Choroid plexus epithelial cell (primary cell): ENCODE measurements at places on chromosomes 16 and 17.

GRCh38 chr17:72913142-72913682 is 179.3 kb downstream of the SLC39A11 start:
- no peak for DNase-seq

GRCh38 chr17:76561799-76562268 is 22.0 kb downstream of the PRCD start:
- DNase-seq = peak; percentile 17

- no peak for DNase-seq
Measured at GRCh38 chr17:76659928-76660655, 16.5 kb upstream of the ST6GALNAC1 start.

GRCh38 chr16:13186813-13187212 is 285.4 kb downstream of the SHISA9 start:
- DNase-seq = no peak

DNA sequence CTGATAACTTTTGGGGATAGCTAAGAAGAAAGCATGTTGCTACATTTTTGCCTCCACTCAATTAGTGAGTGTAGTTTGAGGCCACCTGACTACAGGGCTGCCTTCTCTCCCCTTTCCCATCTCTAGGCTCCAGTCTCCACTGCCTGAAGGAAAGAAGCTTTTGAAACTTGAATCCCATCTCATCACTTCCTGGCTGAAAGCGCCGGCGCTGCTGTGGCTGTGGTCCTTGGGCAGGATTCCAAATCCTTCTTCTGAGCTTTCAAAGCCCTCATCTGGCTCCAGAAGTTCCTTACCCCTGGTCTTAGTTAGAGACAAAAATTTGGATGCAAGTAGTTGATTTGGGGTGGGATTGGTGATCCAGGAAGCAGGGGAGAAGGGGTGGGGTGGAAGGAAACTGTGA is 119.4 kb downstream of the FOXL1 start:
- peak; percentile 72 for DNase-seq

- peak; percentile 59 for DNase-seq
Measured at GRCh38 chr17:73283841-73284282, 22.2 kb upstream of the CPSF4L start.

DNA sequence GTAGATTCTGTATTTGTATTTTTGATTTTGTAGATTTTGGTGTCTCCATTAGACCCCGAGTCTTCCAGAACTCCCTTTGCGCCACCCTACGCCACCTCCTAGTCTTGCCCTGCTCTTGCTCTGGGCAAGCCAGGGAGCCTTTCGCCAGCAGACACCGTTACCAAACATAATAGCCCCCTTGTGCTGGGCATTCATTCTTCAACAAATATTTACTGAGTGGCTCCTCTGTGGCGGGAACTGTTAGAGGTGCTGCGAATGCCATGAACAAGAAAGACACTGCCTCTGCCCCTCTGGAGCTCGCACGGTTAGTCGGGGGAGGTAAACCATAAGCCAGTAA is 841 bp upstream of the GPT2 start:
- no peak for DNase-seq

DNA sequence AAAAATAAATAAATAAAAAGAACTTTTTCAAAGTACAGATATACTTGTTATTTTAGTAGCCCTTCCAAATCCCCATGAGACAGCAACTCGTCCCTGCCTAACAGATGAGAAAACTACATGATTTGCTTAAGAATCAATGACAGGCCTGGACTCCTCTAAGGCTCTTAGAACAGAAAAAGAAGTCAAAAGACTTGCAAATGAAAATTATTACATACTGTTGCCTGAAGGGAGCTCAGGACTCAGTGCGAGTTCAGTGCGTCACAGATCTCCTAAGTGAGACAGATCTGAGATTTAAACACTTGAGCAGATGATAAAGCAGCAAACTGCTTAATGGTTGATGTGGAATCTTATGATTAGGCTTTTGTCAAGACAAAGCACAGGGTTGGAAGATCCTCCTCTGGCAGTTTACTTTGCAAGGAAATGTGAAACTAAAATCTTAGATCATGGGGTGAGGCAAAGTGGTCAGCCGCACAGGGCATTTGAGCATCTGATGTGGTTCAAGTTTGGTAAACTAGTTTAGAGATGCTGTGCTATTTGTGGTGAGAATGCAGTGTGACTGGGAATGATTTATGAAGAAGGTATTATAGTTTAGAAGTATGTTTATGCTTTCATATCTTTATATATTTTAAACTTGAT is 138.1 kb downstream of the TRIM37 start:
- DNase-seq = peak; percentile 19

DNA sequence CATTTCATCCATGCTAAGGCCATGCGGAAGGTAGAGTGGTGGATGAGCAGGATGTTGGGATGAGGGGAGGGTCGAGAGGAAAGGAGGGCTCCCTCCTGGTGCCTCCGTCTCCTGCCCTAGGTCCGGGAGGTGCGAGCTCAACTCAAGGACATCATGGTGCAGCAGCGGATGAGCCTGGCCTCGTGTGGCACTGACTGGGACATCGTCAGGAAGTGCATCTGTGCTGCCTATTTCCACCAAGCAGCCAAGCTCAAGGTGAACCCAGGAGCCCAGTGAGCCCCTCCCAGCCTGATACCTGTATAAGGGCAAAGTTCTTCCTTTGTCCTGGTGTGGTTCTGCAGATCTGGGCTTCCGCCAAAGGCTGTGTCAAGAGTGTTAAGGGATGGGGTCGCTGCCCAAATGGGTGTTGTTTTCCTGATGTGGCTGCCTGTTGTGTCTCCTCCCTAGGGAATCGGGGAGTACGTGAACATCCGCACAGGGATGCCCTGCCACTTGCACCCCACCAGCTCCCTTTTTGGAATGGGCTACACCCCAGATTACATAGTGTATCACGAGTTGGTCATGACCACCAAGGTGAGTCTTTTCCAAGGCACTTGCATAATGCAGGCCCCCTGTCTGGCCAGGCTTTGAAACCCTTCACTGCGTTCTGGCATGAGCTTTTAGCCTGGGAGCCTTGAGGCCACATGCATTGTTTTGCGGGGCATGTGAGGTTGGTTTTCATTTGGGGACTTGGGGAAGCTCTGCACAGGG is 14.9 kb downstream of the DHX38 start:
- DNase-seq = no peak

- DNase-seq = no peak
Measured at GRCh38 chr16:72166151-72166550, 5.8 kb downstream of the PMFBP1 start.

GRCh38 chr16:87844120-87844733 is 25.1 kb downstream of the SLC7A5 start:
- no peak for DNase-seq

DNA sequence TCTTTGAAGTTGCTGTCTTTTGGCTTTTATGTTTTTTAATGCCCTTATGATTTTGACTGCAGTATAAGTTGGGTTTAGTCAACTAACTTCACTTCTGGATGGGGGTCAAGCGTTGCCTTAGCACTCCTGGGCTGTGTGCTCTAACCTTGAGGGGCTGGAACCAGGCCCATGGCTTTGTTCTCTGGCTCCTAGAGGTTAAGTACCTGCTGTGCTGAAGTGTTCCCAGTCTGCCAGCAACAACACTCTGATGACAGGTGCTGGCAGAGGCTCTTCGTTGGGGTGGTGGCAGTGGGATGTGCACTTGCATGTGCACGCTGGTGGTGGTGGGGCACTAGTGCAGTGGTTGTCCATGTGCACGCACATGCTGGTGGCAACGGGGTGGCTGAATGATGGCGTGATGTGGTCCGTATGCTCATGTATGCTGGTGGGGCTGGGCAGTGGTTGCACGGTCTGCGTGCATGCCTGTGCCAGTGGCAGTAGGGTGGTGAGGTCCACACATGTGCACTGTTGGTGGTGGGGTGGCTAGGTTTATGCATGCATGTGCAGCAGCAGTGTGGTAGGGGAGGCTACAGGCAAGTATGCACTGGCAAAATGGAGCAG is 447.8 kb upstream of the GOT2 start:
- no peak for DNase-seq

GRCh38 chr17:39994448-39994847 is 13.8 kb downstream of the PSMD3 start:
- no peak for DNase-seq

DNA sequence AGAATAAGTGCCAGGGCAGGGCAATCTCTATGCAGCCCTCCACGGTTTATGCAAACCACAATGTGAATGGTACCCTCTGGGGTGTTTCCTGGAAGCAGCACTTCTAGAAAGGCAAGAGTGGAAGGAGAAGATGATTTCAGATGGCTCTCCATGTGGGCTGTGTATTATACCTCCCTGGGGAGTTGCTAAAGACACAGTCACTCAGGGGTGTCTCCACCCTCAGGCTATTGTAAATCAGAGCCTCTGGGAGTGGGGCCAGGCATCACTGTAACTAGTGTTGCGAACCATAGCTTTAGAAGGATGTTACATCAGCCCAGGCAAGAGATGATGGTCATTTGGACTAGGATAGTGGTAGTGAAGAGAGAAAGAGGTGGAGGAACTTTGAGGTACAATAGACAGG is 83.3 kb upstream of the ZKSCAN2 start:
- no peak for DNase-seq

DNA sequence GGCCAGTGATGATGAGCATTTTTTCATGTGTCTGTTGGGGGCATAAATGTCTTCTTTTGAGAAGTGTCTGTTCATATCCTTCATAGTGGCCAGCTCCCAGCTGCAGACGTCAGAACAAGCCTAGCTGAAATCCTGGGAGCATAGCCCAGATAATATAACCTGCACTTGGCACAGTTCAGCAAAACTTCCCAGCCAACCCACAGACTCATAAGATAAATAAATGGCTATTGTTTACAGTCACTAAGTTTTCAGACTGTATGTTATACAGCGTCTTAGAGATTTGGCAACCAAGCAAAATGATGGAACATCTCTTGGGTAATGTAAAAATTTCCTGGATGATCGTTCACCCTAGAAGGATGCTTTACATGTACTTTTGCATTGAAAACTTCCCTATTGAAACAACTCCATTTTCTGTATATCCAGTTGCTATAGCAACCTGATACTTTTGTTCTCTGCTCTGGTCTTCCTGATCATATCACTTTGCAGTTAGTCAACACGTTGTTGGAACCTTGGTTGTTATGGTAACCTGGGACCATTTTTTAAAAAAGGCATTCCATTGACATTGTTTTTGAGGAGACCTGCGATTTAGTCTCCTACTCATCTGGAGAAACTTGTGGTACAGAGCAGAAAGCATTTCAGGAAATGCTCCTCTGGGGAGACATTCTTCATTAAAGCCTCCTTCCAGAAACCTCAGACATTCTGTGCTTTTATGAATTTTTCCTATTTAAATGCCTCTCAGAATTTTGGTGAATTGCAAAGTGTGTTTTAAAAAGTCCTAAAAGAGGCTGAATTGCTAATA is 378.7 kb downstream of the HS3ST4 start:
- no peak for DNase-seq

DNA sequence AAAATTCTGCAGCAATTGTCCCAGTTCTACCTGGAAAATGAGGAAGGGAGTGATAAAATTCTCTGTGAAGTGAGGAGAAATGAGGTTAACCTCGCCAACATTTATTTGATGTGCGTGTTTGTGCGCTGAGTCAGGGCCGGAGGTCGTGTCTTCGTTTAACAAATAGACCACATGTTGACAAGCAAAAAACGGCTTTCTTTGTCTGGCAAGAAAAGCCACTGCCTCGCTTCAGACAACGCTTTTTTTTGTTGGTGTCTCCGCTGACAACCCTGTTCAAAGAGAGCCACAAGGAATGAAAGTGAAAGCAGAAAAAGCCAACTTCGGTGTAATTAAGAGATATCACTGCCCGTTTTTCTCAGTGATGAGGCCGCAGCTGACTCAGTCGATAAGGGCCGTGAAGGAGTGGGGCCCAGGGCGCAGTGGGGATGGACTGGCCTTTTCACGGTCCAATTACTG is 510.6 kb downstream of the CDH13 start:
- peak; percentile 87 for DNase-seq

- no peak for DNase-seq
Measured at GRCh38 chr16:1290860-1291575, 18.4 kb upstream of the UBE2I start.

DNA sequence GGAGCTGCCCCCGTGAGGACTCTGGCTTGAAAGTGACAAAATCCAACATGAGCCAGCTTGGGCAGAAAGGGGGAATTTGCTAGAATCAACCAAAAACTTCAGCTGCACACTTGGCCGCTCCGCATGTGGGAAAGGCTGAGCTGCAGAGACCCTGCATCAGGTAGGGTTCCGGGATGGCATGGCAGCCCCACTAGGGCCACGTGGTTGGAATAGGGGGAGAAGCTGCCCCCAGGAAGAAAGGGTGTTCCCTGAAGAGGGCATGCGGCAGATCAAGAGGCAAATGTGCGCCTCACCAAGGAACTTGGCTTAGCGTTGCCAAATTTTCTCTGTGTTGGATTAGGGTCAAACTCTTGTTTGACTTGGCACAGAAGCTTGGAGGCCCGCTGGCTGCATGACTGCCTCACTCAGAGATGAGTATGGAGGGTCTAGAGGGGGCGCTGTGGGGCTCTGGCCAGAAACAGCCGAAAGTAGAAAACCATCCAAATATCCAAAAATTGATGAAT is 29.2 kb upstream of the WFIKKN2 start:
- peak; percentile 73 for DNase-seq

GRCh38 chr17:62824290-62825131 is 16.4 kb upstream of the MARCHF10 start:
- peak; percentile 96 for DNase-seq

- DNase-seq = no peak
Measured at GRCh38 chr17:79182176-79183042, 107.8 kb downstream of the ENGASE start.

GRCh38 chr17:76139801-76140660 is 1.0 kb downstream of the FOXJ1 start:
- DNase-seq = no peak

- DNase-seq = no peak
Measured at GRCh38 chr17:78394209-78394608, 15.8 kb downstream of the PGS1 start.

GRCh38 chr16:76483307-76483909 is 206.2 kb downstream of the CNTNAP4 start:
- no peak for DNase-seq

- no peak for DNase-seq
Measured at GRCh38 chr16:57941016-57941664, 29.8 kb downstream of the CNGB1 start.

- peak; percentile 87 for DNase-seq
Measured at GRCh38 chr17:77208217-77208808, 67.5 kb downstream of the SEC14L1 start.

GRCh38 chr16:16191493-16192167 is 31.7 kb downstream of the ABCC6 start:
- DNase-seq = peak; percentile 9

DNA sequence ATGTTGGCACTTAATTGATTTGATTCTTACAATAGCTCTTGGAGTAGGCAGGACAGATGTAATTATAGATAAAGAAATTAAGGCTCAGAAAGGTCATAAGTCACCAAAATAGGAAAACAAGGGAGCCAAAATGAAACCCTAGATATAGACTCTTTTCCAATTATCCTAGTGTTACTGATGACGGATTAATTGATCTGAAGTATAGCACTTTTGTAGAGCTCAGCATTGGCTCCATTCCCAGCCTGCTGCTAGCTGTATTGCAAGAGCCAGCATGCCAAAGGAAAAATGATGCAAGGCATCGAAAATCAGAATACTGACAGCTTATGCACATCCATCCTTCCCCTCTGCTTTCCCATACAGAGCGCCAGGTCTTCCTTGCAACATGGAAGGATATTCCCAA is 21.6 kb upstream of the RASL10B start:
- DNase-seq = peak; percentile 78

- DNase-seq = no peak
Measured at GRCh38 chr16:4231367-4231766, 10.5 kb downstream of the SRL start.
